ENCODE measurements at places on chromosomes 7 and 10. TPM values are rescaled to one million over a fixed set of nuclear protein-coding genes. Genes with fewer than 3 reads are reported as not detected.

GRCh38 chr7:122672536-122672935 lies 26.4 kb downstream of the RNF133 start:
- DNase-seq, result no peak

DNA sequence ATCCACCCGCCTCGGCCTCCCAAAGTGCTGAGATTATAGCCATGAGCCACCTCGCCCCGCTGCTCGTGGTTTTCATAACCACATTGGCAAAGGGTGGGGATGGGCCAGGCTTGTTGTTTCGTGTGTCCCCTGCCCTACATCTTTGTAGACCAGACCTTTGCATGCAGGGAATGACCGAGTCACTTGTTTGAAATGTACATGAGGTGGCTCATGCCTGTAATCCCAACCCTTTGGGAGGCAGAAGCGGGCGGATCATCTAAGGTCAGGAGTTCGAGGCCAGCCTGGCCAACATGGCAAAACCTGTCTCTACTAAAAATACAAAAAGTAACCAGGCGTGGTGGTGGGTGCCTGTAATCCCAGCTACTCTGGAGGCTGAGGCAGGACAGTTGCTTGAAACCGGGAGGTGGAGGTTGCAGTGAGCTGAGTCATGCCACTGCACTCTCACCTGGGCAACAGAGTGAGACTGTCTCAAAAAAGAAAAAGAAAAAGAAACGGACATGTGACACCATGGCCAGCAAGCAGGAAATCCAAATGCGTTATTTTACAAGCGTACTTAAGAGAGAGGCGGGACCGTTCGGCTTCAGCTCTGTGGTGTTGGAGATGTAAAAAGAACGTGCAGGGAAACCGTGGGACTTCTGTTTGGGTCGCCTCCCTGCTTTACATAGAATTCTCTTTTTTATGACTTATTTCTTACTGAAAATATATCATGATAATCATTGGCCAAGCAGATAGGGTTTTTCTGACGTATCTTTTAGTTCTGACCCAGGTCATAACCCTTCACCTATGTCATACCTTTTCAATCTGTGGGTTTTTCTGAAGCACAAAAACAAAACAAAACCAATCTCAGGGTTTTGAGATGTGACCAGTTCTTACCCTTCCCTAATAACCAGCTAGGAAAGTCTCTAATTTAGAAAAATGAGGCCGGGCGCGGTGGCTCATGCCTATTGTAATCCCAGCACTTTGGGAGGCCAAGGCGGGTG lies 45.1 kb downstream of the WIPI2 start:
- no peak for DNase-seq

DNA sequence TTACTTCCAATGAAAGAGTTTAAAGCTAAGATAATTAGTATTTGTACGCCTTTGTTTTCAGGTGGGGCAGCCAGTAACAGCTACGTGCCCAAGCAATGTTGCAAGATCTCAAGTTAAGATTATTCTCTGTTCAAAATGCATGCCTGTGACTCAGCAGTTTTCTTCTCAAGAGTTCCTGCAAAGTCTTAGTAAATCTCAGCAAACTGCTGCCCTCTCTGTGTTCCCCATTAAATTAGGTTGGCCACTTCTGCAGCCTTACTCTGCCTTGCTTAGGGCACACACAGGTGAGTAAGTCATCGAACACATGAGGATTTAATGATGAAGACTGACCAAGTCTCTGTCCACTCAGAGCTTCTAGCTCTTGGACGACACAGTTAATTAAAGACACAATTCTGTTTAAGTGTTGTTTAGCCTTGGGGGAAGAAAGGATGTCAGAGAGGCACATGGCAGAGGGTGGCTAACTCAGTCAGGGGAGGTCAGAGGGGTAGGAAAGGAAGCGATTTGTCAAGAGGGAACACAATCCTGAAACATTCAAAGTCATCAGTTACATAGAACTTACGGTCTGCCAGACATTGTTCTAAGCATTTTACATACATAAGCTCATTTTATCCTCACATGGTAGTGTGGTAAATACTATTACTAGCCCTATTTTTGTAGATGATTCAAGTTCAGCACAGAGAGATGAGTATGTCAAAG lies 20.2 kb upstream of the SLC35G1 start:
- DNase-seq, result no peak

GRCh38 chr10:76282061-76283025 lies 850.9 kb downstream of the LRMDA start:
- DNase-seq, result no peak

DNA sequence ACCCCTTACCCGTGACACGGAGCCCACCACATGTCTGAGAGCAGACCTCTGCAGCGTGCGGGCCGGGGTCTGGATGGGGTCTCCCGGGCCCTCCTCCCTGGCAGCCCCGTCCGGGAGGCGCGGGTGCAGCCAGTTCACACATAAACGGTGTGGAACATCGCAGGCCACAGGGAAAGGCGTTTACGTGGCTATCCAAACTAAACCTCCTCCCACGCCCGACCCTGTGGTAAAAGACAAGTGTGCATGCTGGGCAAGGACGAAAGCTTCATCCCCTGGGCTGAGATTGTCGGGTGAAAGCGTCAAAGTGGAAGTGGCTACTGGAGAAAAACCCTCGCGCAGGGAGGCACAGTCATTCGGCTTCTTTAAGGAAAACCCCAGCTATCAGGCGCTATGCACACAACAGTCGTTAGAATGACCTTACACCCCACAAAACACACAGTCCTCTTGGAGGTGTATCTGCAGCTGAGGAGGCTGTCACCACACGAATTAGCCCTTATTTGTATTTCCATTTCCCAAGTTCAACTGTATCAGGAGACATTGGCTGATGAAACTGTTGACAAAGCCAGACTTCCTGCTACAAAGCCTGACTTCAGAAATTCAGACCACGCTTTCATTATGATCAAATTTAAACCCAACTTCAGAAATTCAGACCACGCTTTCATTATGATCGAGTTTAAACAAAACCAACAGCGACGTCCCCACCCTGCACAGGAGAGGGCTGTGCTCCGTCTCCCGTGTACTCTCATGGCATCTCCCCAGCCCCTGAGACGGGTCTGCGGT lies 15.3 kb downstream of the GPER1 start:
- DNase-seq, result no peak

DNA sequence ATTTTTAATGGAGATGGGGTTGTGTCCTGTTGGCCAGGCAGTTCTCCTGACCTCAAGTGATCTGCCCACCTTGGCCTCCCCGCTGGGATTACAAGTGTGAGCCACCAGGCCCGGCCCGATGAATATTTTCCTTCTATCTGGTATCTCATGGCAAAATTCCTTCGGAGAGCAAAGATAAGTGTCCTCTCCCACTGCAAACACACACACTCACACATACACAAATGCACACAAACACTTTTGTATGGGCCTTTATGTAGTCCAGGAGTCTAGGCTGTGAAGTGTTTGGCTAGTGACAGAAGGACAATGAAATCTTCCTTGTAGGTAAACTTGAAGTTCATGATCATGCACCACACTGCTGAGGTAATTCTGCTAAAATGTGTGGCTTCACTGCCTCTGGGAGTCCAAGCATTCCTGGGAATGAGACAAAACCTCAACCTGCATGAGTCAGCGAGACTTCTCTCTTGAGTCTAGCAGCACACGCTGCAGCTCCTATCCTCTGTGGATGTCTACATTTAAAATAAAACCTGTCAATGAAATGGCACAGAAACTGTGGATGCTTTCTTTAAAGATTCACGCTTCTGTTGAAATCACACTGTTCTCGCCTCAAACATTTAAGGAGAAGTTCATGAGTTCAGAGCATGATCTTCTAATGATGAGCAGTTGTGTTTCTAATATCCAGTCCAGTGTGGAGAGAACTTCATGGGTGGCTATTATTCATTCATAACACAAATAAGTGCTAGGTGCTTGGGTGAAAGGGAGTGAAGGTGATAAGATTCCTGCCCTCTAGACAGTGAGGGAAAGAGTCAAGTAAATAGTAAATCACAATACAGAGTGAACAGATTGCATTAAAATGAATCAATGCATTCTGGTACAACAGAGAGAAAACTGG lies 96.5 kb downstream of the NRP1 start:
- DNase-seq, result no peak

DNA sequence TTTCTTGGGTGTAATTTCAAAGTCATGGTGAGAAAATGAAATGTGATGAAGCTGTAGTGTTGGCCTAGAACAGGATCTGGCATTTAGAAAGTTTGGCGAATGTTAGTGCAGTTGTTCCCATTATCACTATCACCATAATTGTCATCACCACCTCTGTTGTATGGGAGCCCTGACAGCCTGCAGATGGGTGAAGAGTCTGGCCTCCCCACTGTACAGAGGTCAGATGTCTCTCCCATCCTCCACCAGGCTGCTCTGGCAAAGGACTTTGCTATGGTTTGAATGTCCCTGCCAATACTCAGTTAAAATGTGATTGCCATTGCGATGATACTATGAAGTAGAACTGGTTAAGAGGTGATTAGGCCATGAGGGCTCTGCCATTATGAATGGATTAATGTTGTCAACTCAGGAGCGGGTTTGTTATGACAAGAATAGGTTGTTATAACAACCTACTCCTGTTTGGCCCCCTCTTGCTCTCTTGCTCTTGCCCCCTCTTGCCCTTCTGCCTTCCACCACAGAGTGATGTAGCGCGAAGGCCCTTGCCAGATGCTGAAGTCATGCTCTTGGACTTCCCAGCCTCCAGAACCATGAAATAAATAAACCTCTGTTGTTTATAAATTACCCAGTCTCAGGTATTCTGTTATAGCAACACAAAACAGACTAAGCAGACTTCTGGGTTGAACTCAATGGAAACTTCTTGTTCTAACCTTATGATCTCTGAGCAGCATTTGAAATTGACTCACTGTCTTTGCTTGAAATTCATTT lies 90.0 kb downstream of the GRK5 start:
- DNase-seq, result no peak

- no peak for DNase-seq
These were observed 56.3 kb upstream of the TMEM72 start for GRCh38 chr10:44854693-44855350.

GRCh38 chr10:30759423-30759822 lies 129.9 kb upstream of the LYZL2 start:
- no peak for DNase-seq

DNA sequence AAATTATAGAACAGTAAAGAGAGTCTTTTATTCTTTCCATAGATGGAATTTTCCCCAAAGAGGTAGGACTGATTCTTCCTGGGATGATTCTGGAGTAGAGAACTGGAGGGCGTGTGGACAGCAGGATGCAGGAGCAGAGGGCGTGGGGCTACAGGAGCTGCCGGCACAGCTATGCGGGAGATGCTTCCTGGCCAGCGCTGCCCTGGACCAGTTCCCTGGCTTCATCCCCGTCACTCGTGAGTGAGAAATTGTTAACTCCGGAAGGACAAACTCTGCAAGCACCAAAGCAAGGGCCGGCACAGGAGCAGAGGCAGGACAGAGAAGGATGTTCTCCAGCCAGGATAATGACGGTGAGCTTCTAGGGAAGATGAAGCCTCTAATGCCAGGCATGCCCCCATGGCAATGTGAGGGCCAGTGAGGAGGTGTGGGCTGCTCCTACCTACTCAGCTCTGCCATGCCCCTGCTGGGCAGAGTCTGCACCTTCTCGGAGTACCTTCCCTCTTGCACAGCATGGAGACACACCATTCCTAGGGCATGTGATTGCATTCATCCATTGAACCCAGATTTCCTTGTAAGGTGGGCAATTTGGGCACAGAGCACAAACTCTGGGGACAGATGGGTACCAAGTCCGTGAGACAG lies 760.9 kb upstream of the IGFBP3 start:
- DNase-seq, result no peak

- DNase-seq, result no peak
These were observed 8.8 kb upstream of the STMP1 start for GRCh38 chr7:135653340-135654080.

DNA sequence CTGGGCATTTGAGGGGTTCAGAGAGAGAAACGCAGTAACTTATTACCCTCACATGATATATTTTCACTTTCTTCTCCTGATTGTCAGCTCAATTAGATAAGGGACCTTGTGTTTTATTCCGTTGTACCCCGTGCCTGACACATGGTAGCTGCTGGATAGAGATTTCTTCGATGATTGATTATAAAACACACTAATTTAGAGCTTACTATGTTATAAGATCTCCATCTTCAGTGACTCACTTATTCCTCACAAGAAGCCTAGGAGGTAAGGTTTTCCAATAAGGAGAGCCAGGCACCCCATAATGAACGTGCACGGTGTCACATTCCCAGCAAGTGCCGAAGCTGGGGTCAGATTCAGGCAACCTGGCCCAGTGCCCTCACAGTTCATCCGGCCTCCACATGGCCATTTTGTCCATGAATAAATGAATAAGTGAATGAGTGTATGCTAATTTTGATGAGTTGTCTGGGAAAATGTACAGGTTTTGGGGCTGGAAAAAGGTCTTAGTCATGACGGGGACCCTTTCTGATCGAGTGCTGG lies 138.1 kb upstream of the CDCA7L start:
- DNase-seq, result no peak

DNA sequence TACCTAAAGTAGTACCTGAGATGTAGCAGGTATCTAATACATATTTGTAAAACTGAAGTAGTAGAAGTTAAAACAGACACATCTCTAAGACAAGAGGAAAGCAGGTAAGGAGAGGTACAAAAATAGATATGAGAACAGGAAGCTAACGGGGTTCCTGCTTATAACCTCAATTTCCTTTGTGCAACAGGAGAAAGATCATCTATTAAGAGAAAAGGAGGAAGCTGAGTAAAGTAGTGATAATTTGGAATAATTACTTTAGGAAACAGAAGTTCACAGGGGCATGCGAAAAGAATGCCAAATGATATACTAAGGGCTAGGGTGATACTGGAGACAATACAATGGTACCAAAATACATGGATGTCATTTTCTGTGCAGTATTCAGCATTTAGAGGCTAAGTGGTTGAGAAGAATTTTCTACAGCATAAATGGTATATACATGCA lies 108.7 kb downstream of the NRBF2 start:
- DNase-seq, result peak; percentile 30

DNA sequence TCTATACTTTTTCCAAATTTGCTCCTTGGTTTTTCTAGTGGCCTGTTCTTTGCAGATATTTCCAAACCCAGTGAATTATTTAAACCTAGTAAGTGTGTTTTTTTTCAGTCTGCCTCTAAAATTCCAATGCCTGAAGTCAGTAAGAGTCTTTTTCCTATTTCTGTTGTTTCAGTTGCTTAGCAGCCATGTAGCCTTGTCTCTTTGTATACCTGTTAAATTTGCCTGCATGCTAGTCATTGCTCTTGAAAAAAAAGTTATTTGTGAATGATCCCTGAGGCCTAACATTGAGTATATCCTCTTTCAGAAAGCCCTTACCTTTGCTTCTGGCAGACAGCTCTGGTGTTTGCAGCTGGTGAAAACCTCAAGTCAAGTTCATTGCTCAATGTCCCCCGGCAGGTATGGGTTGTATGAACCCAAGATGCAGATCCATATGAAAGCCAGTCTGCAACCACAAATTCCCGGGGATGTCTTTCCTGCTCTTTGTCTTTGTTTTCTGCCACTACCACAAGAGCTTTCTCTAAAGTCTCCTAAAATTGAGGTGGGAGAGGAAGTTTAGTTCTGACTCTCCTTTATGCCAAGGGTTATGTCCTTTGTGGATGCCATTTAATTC lies 35.7 kb downstream of the CH25H start:
- no peak for DNase-seq

Gene CTTNBP2
- polyA plus RNA-seq, result not detected

Gene MEIG1
- 1.3 TPM for polyA plus RNA-seq

Gene KAZALD1
- polyA plus RNA-seq, result not detected

Gene TYW1B
- 1.2 TPM for polyA plus RNA-seq

Measured in naive thymus-derived CD4-positive, alpha-beta T cell (primary cell).